ENCODE measurements at places on chromosomes 7 and 10.

DNA sequence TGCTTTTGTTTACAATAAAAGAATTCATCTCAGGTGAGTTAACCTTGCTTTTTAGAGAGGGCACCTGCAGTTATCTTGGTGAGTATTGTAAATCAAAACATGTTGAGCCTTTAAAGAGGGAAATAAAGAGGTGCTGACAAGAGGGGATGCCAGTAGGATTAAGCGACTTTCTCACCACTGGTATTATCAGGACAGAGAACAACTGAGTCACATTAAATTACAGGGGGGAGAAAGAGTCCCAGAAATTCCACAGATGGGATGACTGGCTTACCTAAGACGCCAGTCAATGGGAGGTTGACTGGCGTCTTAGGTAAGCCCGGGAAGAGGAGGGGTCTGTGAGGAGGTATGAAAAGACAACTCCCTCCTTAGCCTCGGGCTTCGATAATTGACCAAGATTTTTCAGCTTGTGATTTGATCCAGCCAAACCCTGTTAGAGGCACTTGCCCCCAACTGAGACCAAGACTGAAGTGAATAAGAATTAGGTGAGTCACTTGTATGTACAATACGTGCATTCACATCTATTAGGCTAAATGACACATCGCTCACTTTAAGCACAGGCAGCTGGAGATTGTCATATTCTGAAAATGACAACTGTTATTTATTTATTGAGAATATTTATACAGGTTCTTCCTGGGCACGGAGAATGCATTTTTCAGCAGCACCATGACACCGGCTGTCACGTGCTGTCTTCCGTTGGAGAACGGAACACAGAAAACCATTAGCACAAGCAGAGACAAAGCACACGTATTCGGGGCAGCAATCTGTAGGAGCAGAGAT, 117.6 kb downstream of the SEM1 start:
- DNase-seq = no peak

DNA sequence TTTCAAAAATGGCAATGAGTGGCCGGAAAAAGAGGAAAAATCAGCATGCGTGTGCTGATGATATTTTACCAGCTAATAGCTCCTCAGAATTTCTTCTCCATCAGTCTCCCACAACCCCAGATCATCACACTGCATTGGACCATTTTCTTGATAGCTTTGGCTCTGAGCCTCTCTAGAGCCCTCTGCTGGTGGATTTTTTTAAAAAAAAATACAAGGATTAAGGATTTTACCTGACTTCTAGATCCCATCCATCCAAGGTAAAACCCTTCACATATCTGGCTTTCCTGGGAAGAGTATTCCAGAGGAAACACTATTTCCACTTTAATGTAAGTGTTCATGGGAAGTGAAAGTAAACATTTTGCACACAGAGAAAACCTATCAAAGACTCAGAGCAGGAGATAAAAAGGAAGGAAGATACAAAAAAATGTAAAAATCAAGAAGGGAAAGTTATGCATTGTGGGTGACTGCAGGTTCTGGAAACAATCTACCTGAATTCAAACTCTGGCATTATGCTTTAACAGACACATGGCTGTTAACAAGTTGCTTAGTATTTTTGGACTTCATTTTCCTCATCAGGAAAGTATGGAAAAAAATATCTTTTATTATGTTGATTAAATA, 380.9 kb downstream of the LRRTM3 start:
- no peak for DNase-seq

DNA sequence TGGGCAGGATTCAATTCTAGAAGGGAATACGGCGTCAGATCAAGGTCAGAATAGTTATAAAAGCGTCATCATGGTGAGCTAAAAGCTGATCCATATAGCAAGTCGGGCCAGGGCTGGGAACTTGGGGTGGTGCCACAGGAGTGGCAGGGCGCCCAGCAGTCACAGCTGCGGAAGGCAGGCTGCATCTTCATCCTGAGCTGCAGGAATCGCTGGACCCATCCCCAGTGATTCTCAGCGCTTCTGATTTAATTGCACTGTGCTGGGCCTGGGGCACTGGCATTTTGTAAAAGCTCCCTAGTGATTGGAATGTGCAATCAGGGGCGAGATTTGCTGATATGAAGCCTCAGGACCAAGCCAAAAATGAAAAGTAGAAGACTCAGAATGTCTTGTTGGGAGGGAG, 135.3 kb downstream of the CTTNBP2 start:
- no peak for DNase-seq

DNA sequence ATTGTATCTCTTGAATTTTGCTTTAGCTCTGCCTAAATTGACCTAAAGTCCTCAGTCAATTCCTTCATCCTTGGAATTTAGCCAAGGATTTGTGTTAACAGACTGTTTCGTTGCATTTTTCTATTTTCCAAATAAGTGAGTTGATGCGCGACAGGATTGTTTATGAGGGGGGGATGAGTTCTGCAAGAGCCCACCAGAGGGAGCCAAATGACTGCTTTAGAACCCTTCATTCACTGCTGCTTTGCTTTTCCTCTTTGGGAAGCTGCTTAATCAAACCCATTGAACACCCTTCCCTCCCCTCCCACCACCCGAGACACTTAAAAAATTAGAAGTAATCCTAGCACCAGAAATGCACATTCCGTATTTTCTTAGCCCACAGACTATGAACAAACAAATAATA, 33.7 kb upstream of the PTF1A start:
- DNase-seq = no peak

DNA sequence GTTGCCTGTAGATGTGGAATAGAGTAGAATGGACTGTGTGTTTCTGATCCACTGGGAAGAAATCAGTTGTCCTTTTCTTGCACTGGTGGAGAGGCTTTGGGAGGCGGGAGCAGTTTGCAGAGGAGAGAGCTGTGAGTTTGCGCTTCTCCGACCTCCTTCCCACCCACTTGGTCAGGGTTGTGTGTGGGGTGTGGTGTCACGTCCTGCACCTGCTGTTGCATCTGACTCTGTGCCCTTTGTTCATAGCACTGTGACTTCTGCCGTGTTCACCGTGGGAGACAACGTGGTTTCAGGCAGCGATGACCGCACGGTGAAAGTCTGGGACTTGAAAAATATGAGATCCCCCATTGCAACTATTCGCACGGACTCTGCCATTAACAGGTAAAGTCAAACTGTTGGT, 67.8 kb downstream of the WDR37 start:
- DNase-seq = no peak

- no peak for DNase-seq
Observed at GRCh38 chr7:7867846-7868571, 100.6 kb upstream of the GLCCI1 start.

- no peak for DNase-seq
Observed at GRCh38 chr10:44386546-44387052, 1.7 kb upstream of the CXCL12 start.

GRCh38 chr7:93877742-93878141, 12.8 kb downstream of the TFPI2 start:
- DNase-seq = no peak

GRCh38 chr7:39949971-39950472, at the start of gene CDK13:
Gene CDK13 (plus strand): TSS chr7:39950256. CDS start chr7:39950642, 386 bp downstream.
- peak; percentile 47 for DNase-seq

DNA sequence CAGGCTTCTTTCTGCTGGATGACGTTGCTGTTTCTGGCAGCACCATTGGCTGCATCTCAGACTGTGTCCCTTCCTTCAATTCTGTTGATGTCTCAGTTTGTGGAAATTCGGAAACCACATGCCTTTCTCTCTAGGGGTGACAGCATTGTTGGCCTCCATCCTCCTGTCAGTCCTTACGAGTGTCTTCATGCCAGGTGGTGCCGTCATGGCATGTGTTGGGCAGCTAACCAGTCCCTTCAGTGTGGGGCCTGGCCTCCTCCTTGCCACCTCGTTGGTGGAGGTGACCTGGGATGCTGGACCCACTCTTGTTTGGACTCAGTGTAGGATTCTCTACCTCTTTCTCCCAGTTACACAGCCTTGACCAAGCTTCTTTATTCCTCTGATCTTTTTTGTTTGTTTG, 111.6 kb upstream of the INSYN2A start:
- no peak for DNase-seq

GRCh38 chr7:56175771-56176170, 59.6 kb upstream of the NUPR2 start:
- DNase-seq = no peak

DNA sequence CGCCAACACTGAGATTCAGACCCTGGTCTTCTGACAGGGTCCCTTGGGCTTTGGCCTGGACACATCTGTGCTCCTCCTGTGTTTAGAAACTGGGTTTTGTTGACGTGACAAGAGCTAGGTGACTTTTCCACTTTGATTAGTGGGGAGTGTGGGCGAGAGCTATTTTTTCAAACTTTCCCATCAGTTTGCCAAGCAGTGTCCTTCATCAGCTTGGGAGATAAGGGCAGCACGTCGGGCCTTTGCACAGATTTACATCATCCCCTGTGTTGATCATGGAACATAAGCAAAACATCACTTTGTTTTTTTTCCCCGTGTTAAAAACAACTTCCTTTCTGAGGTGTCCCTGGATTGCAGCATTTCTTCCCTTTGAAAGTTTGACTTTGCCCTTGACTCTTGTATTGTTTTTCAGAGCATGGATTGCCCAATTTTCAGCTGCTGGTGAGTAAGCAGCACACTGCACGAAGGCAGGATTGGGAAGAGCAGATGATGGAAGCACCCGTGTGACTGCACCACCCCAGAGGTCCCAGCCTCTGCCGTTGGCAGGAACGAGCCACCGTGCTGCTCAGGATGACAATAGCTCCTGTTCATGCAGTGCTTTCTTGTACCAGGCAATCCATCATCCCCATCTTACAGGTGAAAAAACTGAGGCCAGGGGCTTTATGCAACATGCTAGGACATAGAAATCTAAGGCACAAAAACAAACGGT, 6.4 kb upstream of the IGFBP1 start:
- no peak for DNase-seq

DNA sequence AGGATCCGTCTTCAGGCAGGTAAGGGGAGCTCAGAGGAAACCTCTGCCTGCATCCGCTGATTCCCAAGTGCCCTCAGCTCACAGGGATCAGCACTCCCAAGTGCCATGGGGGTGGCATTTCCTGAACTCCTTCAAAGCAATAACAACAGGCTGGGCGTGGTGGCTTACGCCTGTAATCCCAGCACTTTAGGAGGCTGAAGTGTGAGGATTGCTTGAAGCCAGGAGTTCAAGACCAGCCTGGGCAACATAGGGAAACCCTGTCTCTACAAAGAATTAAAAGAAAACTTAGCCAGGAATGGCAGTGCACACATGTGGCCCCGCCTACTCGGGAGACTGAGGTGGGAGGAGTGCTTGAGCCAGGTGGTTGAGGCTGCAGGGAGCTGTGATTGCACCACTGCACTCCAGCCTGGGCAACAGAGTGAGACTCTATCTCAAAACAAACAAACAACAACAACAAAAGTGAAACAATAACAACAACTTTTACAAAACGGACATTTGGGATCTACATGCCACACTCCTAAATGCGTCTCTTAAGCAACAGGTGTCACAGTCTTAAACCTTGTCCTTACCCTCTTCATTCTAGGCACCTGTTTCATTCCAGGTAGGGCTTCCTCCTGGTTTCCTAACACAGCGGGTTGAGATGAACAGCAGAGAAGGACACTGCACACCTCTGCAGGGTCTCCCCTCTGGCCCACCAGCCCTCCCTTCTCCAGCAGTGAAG, 73.8 kb downstream of the PAXIP1 start:
- DNase-seq = no peak
